ENCODE measurements at places on chromosomes 2 and 18.

- no peak for DNase-seq
Observed at GRCh38 chr2:201007584-201007998, 44.1 kb upstream of the ORC2 start.

DNA sequence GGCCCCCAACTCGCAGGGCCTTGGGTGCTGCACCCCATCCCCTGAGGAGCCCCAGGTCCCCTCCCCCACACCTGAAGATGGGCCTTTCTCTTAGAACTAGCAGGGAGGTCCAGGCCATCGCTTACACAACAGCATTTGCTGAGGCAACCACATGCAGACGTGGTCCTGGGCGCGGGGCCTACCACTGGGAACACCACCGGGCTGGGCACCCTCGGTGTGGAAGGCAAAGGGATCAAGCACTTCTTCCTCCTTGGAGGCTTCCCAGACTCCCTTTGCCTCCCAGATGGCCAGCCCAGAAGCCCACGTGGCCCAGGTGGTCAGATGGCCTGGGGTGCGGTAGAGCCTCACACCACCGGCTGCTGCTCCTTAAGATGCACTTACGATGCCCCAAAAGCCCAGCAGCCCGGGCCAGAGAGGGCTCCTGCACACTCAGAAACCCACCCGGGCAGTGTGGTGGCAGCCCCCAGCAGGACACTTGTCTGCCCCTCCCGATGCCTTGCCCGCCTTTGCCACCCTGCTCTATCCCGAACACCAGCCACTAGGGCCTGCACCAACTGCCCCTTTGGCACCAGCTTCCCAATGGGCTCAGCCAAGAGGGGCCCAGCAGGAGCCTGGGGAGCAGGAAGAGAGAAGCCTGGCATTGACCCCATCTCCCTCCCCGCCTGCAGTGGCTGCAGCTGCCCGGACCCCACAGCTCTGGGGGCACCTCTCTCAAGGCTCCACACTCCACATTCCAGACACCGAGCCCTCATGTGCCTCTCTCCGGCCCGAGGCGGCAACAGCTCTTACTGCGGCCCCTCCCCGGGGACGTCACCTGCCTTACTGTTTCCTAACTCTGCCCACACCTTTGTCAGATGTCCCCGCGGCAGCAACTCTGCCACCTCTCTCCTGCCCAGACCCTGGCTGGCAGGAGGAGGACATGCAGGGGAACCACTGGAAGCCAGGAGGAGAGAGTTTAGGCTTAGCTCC, 13.9 kb upstream of the MLPH start:
- no peak for DNase-seq

DNA sequence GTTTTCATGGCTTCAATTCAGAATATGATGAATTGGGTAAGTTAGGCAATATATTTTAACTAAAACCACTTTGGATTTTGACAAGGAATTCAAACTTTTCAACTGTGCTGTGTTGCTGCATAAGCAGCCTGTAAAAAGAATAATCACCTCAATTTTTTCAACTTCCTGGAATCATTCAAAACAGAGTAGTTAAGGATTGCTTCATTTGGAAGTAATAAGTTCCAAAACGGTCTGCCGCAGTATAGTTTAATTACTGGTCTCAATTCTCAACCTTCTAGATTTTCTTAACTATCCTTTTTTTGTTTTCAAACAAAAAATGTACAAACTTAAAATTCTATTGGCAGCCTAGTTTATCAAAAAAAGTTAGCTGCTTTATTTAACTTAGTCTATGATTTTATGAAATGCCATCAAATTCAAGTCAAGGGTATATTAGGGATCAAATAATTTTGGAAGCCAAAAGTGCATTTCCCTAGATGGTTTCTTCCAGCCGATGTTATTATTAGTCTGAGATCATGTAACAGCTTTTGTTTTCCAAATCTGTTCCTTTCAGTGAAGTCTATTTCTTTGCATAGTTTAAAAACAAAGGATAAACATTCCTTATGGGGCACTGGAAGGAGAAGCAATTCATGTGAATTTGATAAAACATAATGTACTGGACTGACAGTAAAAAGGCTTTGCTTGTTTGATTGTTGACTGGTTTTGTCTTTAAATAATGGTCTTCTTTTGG, 76.1 kb upstream of the ETAA1 start:
- DNase-seq = no peak

- DNase-seq = no peak
Observed at GRCh38 chr18:42813570-42813969, 301.9 kb downstream of the RIT2 start.

DNA sequence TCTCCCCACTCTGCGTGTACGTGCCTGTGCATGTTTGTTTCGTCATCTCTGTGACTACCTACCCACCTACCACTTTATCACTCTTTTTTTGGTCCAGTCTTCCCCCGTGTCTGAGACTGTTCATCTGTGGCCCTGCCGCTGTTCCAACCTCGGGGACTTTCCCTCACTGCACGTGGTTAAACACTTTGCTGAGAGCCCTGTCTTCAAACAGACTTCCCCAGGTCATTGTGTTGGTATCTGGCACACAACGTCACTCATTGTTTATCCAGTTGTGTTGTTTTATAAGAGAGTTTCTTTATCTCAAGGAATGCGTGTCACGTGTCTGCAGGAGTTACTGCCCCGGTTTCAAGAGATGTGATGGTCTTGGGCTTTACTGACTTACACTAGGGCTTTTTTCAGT, 262.0 kb upstream of the RASGRP3 start:
- DNase-seq = no peak

DNA sequence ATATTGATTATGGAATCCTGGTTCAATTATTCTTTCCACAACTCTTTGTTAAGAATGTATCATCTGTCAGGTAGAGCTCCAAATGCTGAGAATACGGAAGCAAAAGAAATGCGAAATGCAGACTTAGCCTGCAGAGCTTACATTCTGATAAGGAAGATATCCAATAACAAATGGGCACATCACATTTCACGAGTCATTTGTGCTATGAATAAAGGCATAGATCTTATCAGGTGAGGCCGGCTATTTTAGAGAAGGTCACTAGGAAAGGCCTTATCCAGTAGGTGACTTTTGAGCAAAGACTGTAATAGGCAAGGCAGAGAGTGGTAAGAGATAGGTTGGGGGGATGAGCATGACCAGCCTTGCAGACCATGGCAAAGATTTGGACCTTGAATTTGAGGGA, 174.3 kb upstream of the SERPINE2 start:
- DNase-seq = no peak

- no peak for DNase-seq
Observed at GRCh38 chr2:144587306-144587705, 67.4 kb upstream of the ZEB2 start.

DNA sequence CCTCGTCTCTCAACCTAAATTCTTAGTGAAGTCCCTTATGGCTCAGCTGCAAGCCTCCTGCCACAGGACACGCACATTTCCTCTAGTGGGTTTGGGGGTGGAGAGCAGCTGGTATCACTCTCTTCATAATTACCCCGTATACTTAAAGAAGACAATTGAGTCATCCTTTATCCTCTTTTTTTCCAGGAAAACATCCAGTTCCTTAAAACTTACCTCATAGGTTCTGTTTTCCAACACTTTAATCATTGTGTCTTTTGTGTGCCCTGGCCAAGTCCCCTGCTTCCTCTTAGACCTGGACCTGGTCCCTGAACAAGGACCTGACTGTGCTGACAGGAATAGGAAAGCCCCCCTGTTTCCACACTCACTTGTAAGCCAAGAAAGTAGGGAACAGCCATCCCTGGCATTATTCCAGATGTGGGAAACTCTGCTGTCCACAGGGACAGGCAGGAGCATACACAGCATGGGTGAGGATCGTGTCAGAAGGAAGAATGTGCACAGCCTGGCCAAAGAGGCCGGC, 42.3 kb upstream of the MYO1B start:
- DNase-seq = peak; percentile 77

DNA sequence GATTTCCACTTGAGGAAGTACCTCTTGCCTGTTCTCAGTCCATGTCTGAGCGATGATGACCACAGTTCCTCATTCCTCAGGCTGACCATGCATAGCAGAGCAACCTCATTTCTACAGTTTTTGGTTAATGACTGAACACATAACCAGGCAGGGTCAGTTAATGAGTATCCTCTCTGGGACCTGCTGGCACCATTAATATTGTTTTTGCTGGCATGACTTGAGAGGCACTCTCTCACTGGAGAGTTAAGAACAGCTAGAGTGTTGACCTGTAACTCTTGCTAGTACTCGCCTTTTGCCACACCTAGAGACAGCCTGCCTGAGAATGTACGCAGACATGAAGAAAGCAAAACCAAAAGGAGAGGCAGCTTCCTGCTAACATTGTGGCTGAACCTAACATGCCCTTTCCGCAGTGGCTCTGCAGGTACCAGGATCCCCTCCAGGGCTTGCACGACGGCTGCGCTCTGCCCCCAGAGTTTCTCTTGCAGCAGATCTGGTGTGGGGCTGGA, 23.9 kb downstream of the PECR start:
- DNase-seq = peak; percentile 70

- no peak for DNase-seq
Observed at GRCh38 chr2:235663875-235664274, 170.0 kb downstream of the AGAP1 start.

GRCh38 chr2:71944806-71945602, 202.7 kb downstream of the CYP26B1 start:
- DNase-seq = no peak

DNA sequence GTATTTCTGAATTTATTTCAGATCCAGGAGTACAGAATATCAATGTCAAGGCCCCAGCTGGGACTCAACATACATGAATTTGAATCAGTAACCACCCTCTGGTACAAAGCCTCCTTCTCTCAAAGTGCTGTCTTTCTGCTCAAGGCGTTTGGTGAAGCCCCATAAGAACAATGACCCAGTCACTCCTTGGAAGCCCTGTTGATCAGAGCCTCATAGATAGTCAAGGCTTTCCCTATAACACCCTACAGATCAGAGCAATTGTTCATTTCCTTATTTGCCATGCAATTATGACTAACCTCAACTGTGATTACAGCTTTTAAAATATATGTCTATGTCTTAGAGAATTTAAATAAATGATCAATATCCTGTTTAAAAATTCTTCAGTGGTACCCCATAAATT, 159.1 kb upstream of the CREB1 start:
- no peak for DNase-seq

GRCh38 chr2:197600306-197600705, 75.1 kb downstream of the RFTN2 start:
- DNase-seq = no peak

- no peak for DNase-seq
Observed at GRCh38 chr2:14737201-14737600, 104.7 kb downstream of the LRATD1 start.

GRCh38 chr18:12838178-12838634, 45.8 kb downstream of the PTPN2 start:
- peak; percentile 93 for DNase-seq

DNA sequence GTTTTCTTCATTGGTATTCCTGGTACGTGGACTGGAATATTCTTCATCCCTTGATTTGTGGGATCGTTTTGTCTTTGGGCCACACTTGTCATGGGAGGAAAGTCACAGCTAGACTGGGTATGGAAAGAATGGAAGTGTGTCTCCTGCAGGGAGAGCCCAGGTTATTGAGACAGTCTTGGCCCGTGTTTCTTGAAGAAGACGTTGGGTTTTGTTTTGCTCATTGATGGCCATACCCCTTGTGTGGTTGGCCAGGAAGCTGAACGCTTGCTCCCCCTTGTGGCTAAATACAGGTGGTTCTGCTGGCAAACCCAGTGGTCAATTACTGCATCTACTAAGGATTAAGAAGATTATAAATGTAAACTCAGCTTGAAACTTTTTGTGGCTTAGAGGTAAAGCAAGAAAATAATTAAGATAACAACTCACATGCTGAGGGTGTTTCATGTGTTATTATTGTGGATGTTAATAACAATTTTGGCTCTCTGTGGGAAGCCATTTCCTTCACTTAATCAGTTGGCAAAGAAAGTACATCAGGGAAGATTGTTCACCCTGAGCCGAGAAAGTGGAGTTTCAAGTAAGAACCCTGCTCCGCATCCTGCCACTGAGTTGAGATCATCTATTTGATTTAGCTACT, 91.8 kb downstream of the NEDD4L start:
- DNase-seq = peak; percentile 71

DNA sequence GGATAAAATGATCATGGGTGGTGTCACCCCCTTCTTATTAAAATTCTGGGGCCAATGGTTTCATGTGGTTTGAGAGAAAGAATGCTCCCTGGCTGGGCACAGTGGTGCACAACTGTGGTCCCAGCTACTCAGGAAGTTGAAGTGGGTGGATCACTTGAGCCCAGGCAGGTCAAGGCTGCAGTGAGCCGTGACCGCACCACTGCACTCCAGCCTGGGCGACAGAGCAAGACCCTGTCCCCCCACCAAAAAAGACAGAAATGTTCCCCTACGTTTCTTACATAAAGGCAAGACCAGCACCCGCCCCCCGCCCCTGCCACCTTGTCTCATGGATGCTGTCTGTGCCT, 53.0 kb upstream of the ID2 start:
- no peak for DNase-seq

GRCh38 chr18:26804519-26804918, 61.0 kb downstream of the AQP4 start:
- DNase-seq = no peak

DNA sequence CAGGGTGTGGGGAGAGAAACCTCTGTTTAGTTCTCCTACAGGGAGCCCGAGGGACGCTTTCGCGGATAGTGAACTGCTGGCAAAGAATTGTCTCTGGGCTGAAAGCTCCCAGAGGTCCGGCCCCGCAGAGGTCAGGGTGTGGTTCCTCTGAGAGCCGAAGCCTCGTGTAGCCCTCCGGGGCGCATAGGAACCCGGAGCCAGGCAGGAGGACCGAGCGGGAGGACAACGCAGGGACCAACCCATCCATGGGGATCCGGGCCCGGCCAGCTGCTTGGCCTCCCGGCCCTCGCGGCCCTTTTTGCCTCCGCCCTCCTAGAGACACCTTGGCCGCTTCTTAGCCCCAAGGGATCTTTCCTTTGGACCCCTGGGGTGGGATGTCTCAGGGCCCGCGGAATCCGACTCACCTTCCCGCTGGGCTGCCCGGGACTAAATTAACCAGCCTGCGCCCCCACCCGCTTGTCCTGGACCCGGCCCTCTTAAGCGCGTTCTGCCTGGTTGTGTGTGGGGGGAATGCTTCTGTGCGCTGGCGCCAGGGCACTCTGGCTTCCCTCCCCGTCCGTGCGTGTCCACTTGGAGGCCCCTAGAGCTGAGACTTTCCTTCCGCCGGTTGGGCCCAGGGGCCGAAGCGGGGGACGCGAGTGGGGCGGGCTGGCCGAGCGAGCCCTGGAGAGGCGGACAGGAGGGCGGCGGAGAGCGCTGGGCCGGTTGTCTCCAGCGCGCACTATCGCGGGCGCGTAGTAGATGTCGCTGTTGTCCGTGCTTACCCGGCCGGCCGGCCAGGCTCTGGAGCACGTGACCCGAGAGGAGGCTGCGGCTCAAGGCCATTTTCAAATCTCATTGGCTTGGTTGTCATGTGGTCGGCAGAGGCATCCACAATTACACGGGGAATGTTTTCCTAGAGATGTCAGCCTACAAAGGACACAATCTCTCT, at the start of gene HOXD10:
TSS of gene HOXD10 (plus strand) at position 896 of the 931 bp plus-strand sequence. CDS start 56 bp downstream, outside the sequence.
- peak; percentile 92 for DNase-seq

DNA sequence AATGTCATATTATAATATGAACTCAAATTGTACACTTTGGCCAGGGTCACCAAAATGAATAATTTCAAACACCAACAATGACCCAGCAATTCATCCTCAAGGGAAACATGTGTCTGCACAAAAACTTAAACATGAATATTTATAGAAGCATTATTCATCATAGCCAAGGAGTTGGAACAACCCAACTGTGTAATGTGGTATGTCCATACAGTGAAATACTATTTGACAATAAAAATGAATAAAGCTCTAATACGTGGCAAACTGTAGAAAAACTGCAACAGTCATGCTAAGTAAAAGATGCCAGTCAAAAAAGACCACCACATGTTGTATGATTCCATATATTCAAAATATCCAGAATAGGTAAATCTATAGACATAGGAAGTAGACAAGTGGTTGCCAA, 294.6 kb upstream of the CCDC68 start:
- no peak for DNase-seq

Measured in GM23248 (cell line).